ENCODE measurements at places on chromosomes 13 and 19.

- no peak for DNase-seq
Measured at GRCh38 chr13:80823472-80823871, 482.5 kb upstream of the SPRY2 start.

- DNase-seq, result no peak
Measured at GRCh38 chr19:47726467-47726866, 13.2 kb downstream of the EHD2 start.

DNA sequence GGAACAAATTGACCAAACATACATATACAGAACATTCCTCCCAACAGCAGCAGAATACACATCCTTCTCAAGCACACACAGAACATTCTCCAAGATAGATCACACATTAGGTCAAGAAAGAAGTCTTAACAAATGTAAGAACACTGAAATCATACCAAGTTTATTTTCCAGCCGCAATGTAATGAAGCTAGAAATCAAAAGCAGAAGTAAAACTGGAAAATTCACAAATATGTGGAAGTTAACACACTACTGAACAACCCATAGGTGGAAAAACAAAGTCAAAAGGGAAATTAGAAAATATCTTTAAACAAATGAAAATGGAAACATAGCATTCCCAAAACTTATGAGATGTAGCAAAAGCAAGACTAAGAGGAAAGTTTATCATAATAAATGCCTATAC lies 692.6 kb downstream of the DIAPH3 start:
- DNase-seq, result no peak

GRCh38 chr13:79654520-79654919 lies 173.6 kb downstream of the NDFIP2 start:
- DNase-seq, result no peak

DNA sequence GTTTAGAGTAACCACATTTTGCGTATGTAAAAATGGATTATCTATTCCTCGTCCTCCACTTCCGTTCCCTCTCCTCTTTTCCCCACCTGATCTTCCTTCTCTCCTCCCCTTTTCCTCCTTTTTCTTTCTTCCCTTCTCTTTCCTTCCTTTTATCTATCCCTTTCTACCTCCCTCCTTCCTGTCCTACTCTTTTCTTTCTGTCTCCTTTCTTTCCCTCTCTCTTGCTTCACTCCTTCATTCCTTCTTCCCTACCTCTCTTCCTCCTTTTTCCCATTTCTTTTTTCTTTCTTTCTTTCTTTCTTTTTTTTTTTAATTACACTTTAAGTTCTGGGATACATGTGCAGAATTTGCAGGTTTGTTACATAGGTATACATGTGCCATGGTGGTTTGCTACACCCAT lies 688.4 kb upstream of the GPC6 start:
- DNase-seq, result no peak

DNA sequence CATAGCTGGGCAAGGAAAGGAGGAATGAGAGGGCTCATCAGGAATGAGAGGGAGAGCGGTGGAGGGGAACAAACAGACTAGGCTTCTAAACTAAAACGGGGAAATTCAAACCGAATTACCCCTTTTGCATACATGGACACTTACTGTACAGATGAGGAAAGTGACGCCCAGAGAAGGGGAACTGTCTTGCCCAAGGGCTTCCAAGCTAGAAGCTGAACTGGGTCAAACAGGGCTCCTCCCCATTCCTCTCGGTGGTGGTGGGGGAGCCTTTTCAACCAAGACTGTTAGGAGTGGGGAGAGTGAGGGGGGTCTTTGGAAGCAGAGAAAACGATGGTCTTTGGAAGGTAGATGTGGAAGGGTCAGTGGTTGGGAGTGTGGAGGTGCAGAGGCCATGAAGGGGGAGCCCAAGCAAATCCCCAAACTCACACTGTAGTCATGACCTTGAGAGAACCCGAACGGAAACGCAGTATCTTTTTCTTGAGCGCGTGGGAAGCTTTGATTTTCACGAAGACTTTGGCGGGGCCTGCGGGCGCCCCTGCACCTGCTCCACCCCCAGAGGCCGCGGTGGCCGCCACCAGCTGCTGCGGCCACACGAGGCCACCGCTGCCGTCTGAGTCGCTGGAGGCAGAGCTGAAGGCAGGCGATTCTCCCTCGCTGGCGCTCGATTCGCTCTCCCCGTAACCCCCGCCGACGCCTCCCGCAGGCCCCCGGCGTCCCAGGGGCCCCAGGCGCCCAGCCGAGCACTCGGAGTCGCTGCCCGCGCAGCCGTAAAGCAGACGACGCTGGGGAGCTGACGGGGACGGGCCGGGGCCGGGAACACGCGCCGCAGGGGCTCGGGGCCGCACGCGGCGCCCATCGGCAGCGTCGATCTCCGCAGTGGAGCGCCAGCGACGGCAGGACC lies 12.3 kb upstream of the GNG8 start:
- no peak for DNase-seq

DNA sequence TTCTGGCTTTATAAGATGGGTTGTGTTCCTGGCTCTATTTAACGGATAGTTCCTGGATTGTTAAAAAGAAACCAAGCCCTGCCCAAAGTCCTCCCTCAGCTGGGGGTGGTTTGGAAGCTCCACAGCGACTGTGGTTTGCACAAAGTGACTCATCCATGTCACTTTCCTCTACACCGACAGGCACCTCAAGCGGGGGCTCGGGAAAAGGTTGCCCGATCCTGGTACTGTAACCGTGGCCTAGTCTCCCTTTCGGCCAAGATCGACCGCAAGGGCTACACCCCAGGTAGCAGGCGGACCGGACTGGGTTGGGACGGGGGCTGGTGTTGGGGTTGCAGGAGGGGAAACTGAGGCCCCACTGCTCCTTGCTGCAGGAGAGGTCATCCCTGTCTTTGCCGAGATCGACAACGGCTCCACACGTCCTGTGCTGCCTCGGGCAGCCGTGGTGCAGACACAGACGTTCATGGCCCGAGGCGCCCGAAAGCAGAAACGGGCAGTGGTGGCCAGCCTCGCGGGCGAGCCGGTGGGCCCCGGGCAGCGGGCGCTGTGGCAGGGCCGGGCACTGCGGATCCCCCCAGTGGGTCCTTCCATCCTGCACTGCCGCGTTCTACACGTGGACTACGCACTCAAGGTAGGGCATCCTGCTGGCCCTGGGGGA lies 1.6 kb downstream of the ARRDC2 start:
- DNase-seq, result no peak

DNA sequence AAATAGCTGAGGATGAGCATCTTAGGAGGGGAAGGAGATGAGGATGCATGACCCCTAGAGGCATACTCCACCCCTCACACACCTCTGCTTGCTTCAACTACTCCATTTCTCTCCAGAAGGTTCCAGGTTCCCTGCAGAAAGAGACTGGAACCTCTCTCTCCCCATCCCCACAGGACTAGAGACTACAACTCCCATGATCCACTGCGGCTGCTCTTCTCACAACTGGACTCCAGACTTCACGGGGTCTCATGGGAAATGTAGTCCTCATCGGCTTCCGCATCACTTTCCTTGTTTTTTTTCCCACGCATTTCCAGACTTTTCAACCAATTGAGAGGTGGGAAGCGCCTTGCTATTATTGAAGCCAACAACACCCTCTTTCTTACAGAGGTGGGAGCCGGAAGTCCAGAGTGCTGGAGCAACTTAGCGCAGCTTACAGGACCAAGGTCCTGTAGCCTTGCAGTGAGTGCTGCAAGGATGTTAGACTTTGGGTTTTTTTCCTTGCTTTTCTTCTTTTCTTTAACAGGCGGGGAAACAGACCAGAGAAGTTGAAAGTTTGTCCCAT lies 13.9 kb upstream of the CACNG6 start:
- no peak for DNase-seq

- DNase-seq, result no peak
Measured at GRCh38 chr13:106376401-106377112, 158.9 kb downstream of the EFNB2 start.

GRCh38 chr13:69956349-69956748 lies 151.3 kb upstream of the ATXN8OS start:
- no peak for DNase-seq
